ENCODE measurements at places on chromosomes 1 and 21.

- DNase-seq = no peak
Observed at GRCh38 chr21:36125512-36126207, 9.2 kb upstream of the CBR3 start.

DNA sequence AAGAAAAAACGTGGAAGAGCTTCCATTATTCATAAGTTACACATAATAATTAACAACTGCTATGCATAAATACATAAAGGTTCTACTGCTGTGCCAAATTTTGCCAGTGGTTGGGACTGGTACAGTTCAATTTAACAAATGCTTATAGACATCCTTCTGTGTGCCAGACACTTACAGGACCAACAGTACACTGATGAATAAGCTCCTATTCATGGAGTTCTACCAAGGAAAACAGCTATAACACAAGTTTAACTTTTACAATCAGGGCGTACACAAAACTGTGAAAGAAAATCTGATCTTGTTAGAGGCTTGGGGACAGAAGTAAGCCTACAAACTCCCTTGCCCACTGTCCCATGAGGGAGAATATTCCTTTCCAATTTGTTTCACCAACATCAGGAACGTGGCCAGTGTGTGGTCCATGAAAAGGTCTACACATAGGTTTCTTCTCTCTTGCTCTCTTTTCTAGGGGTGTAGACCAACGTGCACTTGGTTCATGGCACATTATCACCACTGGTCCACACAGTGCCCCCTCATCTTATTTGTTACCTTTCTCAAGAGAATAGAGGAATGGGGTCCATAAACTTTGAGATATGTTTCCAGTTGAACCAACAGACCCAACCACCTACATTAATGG, 10.1 kb downstream of the NRIP1 start:
- no peak for DNase-seq

DNA sequence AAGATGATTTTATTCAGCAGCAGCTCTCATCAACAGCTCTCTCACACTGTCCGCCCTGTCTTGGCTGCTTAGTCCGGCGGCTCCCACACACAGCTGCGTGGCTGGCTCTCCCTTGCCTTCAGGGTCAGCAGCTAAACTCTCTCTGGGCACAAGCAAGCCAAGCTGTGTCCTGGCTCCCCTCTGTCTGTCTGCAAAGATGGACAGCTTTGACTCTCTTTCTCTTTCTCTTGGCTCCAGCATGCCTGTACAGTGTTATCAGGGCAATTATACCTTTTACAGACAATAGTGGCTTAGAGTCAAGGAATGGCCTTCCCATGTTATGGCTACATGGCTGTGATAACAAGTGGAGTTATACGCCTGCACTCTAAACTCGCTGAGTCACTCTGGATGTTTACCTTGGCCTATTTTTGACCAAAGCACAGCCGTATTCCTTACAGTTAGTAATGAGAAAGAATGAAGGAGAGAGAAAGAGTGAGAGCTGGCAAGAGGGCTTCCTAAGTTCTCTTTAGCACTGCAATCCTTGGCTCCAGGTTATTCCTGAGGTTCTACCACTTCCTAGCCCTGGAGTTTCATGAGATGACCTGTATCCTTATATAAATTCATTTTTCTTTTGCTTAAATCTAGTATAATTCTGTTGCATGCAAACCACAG, 59.9 kb upstream of the ZSWIM5 start:
- no peak for DNase-seq

DNA sequence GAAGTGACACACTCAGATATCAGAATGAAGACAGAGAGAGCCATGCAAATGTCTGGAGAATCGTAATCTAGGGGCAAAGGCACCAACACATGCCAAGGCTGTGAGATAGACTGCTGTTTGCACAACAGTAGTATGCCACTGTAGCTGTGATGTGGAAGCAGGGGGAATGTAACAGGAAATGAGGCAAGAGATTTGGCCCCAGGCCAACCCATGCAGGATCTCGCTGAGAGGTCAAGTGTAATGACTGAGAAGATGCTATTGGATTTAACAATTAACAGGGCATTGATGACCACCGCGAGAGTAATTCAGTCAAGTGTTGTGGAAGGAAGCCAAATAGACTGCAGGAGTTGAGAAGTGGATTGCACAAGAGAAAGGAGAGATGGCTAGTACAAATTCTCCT, 107.3 kb upstream of the ST6GALNAC5 start:
- DNase-seq = no peak

Data from left hindlimb (tissue), 1 donor.